ENCODE measurements at places on chromosomes 11 and 22.

DNA sequence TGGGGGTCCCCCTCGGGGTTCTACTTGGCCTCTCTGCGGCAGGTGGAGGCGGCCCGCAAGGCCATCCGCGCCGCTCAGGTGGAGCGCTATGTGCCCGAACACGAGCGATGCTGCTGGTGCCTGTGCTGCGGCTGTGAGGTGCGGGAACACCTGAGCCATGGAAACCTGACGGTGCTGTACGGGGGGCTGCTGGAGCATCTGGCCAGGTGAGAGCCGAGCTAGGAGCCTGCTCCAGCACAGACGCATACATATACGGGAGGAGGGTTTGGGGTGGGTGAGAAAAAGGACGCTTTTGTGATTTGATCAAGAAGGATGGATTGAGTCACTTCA, 415 bp downstream of the CENATAC start:
- DNase-seq = no peak

GRCh38 chr11:44680982-44681597, 45.7 kb upstream of the TSPAN18 start:
- DNase-seq = peak; percentile 11

GRCh38 chr11:65932558-65932919, 12.7 kb upstream of the TSGA10IP start:
- DNase-seq = no peak

DNA sequence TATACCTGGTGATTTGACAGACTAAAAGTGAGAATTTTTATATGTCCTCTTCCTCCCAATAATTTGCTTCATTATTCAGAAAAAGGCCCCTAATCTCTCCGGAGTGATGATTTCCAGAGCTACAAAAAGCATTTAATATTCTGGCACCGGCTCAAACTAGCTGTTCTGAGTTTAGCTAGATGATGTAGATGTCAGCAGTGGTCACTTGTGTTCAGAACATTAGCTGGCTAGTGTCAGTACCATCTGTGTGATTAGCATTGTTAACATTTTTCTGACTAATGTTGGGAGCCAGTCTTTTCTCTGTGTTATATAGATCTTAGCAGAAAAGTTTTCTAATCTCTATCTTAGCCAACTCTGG, 68.7 kb upstream of the RRM1 start:
- no peak for DNase-seq

DNA sequence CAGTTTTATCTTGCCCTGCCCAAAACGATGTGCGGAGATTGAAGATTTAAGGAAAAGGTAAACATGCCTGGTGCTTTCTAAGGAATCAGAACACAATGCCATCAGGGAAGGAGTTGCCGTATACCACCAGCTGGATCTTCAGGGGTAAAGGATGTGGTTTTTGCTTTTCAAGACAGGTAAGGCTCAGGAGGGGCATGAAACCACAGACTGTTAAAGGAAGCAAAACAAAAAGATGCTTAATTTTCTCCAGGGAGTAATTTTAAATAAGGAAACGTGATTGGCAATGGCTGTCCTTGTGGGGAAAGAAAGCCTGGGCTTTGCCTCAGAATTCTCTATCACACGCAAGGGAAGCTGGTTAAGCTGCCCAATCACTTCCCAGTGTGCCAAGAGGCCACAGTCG, 655.6 kb downstream of the OPCML start:
- no peak for DNase-seq

DNA sequence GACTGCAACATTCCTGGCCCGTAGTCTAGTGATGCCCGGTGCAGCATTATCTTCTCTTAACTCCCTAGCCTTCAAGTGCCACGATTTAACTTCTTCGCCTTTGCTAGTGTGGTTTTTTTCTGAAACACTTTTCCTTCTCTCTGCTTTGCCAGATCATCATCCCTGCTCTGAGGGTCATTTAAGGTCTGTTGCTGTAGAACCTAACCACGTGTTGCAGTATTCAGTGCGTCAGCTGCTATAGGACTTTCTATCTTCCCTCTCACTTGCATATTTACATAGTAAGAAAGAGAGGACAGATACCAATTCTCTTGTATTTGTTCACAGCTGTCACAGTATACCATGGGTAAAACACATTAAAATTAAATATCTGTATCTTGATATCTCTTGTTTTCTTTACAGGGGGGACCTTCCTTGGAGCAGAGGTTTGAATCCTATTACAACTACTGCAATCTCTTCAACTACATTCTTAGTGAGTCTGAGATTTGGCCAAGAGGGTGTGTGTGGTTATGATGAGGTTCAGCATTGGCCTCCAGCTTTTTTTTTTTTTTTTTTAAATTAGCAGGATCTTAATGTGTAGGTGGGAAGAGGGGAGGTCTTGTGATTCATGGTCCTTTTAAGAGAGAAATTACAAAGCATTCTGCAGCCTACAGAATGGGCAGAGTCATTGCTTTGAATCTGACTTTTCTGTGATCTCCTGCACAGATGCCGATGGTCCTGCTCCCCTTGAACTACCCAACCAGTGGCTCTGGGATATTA, 13.5 kb downstream of the EIF3L start:
- DNase-seq = no peak

DNA sequence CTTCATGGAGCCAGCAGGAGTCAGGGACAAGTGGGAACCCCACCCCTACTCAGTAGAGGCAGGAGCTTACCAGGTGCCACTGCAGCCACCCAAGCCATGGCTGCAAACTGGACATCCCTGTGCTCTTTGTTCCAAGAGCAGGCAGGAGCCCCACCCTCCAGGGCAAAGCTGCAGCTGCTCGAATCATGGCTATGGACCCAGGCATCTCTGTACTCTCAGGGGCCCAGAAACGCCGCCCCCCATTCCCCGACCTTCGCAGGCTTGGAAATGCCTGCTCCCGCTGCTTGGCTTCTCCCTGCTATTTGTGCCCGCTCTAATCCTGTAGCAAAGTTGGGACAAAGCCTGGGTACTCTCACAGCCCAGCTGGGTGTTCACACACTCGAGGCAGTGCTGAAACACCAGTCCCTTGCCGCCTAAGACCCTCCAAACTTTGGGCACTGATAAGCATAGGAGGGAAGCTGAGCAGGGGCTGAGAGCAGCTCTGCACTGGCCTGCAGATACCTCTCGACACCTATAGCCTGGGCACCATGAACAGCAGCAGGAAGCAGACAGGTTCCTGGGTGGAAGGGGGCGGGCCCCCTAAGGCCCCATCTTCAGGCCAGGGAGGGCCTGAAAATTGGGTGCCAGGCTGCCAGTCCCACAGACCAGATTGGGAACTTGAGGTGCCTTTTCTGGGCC, 402.4 kb downstream of the LRRC4C start:
- no peak for DNase-seq

GRCh38 chr22:47202819-47203553, 440.5 kb downstream of the TBC1D22A start:
- DNase-seq = no peak

DNA sequence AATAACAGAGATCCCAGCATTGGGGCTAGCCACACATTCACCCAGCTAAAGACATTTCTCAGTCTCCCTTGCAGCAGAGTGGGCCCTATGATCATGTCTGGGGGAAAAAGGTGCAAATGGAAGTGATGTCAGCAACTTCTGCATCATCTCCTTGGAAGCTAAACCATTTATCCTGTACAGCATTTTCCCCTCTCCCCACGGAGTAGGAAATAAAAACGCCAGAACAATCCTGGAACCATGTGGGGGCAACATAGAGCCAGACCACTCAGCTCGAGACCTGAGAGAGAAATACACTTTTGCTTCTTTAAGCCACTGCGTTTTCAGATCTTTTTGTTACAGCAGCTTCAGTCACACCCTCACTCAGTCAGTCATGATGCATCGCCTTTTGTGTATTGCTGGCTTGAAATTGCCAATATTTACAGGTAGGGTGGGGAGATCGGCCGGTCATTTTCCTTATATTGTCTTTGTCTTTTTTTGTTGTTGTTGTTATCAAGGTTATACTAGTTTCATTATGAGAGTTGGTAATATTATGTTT, 9.1 kb upstream of the RAC2 start:
- no peak for DNase-seq

- DNase-seq = no peak
Observed at GRCh38 chr22:17922925-17923903, 101.1 kb downstream of the MICAL3 start.

GRCh38 chr11:113141010-113141409, 173.4 kb upstream of the TTC12 start:
- no peak for DNase-seq

DNA sequence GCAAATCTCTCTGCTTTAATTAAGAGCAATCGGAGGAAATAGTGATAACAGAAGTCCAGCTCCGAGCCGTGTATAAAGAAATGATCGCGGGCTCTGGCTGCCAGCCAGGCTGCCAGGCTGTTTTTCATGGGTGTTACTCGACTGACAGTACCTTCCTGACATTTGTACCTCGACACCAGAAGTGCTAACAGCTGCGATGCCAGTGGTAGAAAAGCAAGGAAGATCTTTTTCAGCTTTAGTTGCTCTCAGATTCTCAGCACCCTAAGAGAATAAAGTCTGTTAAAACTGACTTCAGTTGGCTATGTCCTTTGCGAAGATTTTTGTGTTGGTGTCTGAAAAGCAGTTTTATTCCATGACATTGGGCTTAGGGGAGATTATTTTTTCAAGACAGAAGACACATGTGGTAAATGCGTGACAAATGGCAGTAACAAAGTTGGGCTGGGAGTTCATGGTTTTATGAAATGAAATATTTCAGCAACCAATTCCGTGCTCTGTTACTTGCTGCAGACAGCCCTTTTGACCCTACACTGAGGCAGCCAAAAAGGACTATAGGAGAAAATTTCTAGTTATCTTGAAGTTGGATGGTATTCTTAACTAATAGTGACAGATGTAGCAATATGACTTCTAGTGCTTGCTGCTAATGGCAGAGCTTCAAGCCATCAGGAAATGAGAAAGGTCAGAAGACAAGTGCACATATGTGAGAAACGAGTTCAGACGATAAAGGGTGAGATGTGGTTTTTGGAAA, 296.2 kb downstream of the CNTN5 start:
- DNase-seq = no peak
